Fibroblast of mammary gland (primary cell): ENCODE measurements at places on chromosomes 5 and 9.

- no peak for DNase-seq
These were observed 169.6 kb downstream of the TLE4 start for GRCh38 chr9:79741381-79741780.

- DNase-seq, result no peak
These were observed 133.1 kb downstream of the DENND1A start for GRCh38 chr9:123796618-123797484.

DNA sequence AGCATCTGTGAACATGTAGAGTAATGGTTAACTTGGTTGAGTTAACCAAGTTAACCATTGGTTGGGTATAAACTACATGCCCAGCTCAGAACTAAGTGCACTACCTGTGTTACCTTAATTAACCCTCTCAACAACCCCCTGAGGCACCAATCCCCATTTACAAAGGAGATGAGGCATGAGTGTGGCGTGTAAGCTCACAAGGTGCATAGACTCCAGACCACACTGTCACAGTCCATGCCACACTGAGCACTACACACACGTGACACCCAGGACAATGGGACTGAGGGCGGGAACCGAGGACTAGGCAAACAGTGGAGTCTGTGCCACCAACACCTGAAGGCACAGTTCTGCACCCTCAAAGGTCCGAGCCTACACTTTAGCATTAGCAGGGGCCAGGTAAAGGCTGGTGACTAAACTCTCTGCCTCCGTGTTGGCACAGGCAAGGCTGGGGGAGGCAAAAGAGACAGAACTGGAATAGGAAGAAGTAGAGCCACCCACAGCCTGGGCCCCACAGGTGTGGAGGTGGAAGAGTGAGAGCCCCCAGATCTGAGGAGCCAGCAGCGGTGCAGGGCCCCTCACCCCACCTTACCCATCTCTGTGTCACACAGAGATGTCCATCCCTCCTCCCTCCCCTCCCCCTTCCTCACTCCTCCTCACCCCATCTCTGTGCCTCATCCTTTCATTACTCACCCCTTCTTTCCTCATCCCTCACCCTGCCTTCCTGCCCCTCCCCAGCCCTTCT lies 2.2 kb upstream of the DNAJB5 start:
- peak; percentile 52 for DNase-seq

DNA sequence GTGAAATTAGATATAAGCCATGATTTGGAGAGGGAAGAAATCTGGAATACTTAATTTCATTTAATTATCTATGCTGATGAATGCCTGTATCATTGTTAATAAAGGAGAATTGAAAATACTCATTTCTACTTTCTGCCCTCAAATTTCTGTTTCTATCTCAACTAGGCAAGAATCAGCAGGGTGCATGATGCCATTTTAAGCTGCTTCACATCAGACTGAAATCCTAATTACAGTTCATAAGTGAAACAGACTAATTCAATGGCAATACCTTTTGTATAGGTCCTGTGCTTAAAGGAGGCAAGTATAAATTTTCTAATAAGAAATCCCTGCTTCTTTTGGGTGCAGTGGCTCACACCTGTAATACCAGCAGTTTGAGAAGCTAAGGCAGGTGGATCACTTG lies 22.3 kb upstream of the TAL2 start:
- no peak for DNase-seq

DNA sequence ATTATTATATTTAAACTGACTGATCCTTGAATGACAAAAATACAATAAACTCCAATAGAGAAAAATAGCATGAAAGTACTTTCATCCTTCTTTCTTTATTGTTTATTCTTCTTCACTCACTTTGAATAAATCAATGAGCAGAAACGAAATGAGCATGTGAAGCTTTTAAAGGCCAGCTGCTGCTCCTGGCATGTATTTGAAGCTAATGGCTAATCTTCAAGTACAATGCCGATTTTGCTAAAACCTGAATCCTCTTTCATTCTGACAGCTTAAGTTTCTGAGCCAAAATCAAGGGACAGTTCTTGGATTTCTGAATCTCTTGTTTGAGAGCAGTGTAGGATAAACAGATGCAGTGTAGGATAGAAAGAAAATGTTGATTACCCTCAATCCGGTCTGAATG lies 237.3 kb downstream of the CDH10 start:
- DNase-seq, result no peak

DNA sequence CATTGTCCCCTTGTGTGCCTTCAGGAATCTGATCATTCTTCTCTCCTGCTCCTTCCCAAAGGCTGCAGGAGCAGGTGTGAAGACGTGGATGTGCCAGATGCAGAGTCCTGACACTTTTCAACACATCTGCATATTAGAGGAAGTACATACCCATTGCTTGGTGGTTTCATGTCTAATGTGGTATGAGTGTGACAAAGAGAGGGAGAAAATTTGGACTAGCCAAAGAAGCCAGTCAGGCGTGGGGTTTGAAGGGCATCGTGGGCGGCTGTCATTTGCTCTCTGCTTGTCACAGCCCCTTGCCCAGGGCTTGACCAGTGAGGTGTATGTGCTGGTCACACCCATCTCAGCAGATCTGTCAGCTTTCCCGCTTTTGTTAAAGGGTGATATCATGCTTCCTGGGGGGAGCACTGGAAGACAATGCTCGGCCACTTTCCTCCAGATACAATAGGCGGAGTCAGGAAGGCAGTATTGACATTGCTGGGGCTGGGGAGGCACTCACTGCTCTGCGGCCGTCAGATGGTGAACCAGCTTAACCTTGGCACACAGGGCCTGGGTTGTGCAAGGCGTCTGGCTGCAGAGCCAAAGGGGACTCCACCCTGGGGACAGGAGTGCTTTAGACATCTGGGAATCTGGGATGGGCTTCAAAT lies 8.6 kb downstream of the TEK start:
- DNase-seq, result peak; percentile 58

- DNase-seq, result no peak
These were observed 52.3 kb downstream of the TLE4 start for GRCh38 chr9:79623799-79624721.

DNA sequence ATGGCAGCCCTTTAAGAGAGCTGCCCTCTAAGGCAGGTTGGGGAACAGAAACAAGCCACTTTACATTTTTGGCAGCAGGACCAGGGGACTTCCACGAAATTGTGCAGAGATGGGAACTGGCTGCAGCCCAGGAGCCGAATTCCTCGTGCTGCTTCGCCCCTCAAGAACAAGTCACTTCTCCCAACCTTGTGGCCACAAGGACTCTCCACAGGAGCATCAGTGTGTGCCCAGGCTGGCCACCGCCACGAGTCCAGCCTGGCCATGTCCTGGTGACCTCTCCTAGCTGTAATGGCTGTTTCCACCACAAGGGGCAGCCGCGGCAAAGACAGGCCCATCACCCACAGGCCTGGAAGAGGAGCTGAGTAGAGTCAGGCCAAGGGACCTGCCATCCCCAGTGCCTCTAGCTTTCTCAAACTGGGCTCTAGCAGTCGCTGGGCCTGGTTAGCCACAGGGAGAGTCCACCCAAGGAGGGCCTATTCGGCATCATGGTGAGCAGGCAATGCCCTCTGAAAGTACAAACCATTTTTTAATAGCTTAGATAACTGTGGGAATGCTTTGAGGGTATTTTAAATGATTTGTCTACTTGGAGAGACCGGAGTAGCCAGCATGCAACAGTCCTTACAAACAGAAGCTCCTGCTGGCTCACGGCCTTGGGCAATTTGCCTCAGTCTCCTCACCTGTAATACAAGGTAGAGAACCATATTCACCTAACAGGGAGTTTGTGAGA lies 129.0 kb downstream of the COL23A1 start:
- peak; percentile 3 for DNase-seq

- peak; percentile 74 for DNase-seq
These were observed 204.7 kb downstream of the ARRDC3 start for GRCh38 chr5:91178461-91178860.

- no peak for DNase-seq
These were observed 546.4 kb upstream of the ARRDC3 start for GRCh38 chr5:91929522-91929817.

DNA sequence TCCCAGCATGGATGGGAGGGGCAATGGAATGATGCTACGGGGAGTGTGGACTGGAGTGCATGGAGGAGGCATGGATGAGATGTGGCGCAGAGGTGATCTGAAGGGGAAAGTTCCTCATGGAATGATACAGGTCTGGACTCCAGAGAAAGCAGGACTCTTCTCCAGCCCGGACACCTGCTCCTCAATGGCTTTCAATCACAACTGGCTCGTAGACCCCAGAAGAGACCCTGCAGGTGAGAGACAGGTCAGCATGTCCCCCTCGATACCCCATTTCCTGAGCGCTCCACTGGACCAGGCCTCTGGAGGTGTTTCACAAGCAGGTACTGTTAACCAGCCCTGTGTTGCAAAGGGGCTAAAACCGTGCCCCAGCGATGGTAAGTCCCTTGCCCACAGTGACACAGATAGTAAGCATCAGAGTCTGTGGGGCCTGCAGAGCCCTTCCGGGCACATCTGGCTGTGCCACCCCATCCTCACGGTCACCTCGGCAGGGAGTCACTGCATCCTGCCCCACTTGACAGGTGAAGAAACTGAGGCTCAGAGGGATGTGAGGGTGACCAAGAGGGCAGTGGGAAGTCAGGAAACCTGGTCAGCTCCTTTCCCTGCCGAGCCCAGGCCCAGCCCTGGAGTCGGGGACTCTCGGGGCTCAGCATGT lies 5.5 kb upstream of the DPM2 start:
- no peak for DNase-seq

DNA sequence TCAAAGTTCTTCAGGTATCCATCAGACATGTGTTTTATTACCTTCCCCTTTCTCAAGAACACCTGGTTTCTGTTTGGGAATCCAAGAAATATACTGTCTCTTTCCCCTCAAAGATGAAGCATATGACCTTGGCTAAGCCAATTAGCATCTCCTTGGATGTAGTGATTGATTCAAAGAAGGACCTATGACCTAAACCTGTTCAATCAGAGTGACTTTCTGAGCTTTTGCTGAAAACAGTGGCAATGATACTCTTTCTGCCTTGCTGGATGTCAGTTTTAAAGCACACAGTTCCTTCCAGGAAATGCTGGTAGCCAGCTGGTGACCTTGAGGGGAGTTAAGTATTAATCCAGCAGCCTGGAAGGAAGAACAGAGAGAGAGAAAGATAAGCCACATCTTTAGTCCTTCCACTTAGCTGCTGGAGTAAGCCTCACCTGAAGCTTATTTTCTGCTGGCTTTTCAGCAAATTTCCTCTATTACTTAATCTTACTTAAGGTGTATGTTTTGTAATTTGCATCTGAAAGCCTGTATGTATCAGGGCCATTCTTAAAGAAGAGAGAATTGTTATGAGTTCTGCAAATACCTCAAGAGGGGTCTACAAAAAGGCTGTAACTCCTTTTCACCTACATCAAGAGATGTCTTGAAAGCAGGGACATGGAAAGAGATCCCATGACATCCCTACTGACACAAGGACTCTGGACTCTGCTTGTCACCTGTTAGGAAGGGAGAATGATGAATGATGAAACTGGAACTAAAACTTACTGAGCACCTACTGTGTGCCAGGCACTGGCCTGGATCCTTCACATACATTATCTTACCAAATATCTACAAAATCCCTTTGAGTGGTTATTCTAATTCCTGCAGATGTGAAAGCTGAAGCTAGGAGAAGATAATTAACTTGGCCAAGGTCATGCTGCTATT lies 35.2 kb upstream of the PIK3R1 start:
- DNase-seq, result no peak

DNA sequence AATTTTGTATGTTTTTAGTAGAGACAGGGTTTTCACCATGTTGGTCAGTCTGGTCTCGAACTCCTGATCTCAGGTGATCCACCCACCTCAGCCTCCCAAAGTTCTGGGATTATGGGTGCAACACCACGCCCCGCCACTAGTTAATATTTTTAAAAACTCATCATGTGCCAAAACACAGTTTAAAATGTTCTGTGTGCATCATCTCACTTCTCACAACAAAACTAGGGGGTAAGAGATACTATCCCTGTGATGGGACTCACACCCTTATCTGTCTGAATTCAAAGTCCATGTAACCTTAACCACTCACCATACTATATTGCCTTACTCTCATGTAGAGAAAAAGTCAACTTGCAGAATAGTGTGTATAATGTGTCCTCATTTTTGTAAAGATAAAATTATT lies 2.6 kb downstream of the PKD2L2 start:
- DNase-seq, result no peak

- no peak for DNase-seq
These were observed 3.2 kb downstream of the ST6GALNAC4 start for GRCh38 chr9:127913682-127914081.

GRCh38 chr5:144194144-144194543 lies 23.5 kb downstream of the KCTD16 start:
- DNase-seq, result no peak

DNA sequence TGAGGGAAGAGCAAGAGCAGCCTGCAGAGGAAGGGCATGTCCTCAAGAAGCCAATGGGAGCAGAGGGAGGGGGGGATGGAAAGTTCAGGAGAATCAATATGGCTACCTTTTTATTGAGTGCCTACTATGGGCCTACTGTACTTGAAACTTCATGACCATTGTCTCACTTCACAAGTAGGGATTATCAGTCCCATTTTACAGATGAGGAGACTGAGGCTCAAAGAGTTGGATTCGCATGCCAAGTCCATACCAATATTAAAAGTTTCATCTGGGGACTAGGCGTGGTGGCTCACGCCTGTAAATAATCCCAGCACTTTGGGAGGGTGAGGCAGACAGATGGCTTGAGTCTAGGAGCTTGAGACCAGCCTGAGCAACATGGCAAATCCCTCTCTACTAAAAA lies 40.0 kb downstream of the RFK start:
- DNase-seq, result no peak

DNA sequence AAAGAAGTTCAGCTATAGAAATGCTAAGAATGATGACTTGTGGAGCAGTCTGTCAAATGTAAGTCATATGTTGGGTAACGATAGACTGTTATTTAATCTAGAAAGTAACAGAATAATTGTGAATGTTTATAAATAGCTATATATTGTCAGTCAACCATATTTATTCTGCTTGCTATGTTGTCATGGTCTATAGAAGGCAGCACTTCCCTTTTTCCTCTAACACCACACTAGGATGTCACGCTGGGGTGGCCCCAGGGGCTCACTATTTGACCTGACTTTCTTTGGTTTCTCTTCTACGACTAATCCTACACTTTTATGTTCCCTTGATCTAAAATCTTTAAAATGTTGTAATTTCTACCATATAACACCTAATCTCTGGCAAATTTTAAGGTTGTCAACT lies 20.5 kb downstream of the ERAP2 start:
- DNase-seq, result no peak

DNA sequence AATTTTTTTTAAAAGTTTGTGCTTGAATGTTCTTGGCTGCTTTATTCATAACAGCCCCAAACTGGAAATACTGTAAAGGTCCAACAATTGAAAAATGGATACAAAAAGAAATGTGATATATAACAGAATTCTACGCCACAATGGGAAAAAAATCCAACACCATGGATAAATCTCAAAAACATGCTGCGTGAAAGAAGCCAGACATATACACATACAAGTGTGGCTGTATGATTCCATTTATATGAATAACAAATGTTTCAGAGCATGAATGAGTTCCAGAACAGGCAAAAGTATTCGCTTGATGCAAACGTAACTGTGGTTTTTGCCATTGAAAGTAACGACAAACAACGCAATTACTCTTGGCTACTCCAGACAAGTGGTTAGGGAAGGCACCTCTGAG lies 7.2 kb upstream of the SFXN1 start:
- no peak for DNase-seq
